Sigmoid colon (tissue), 7 donors: ENCODE measurements at places on chromosomes 4 and X. TPM values are rescaled to one million over a fixed set of nuclear protein-coding genes. Genes with fewer than 3 reads are reported as not detected.

DNA sequence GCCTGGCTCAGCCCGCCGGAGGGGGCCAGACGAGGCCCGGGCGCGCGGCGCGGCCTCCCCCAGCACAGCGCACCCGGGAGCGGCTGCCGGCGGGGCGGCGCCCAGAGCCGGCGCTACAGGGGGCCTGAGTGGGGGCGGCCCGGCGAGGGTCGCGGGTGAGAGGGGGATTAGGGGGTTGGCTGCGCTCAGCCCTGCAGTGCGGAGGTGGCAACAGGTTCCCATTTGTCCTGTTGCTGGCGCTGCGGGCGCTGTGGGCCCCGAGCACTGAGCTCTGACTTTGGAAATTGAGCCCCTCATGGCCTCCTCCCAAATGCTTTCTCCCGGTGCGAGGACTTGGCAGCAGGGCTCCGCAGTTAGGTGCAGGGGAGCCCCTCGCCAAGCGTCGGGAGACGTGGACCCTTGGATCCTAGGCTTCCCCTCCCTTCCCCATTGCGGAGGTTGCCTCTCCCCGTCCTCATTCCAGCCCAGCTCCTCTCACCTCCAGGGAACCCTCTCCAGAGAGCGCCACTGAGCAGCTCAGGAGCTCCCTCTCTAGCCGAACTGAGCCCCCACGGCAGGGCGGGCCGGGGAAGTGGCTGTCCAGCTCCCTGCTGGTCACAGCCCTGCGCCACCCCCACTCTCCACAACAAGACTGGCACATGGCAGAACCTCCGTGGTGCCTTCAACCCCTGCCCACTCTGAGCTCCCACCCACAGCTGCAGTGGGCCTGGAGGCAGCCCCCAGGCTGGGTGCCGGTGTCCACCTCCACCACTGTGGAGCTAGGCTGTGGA, 2.5 kb upstream of the DUSP9 start:
- H3K36me3 ChIP-seq, result no peaks in the 10 kb centered on the region
- peaks cover 57% of the 10 kb centered on the region for H3K27me3 ChIP-seq
- no peak overlapping the region for H3K4me3 ChIP-seq
- peaks cover 36% of the 10 kb centered on the region for H3K4me1 ChIP-seq
- H3K27ac ChIP-seq, result no peak overlapping the region

GRCh38 chr4:7572894-7573293, 138.2 kb upstream of the PSAPL1 start:
- no peak overlapping the region for H3K27ac ChIP-seq
- H3K4me1 ChIP-seq, result no peaks in the 10 kb centered on the region
- no peak for DNase-seq
- H3K27me3 ChIP-seq, result no peaks in the 10 kb centered on the region
- H3K4me3 ChIP-seq, result no peak overlapping the region

DNA sequence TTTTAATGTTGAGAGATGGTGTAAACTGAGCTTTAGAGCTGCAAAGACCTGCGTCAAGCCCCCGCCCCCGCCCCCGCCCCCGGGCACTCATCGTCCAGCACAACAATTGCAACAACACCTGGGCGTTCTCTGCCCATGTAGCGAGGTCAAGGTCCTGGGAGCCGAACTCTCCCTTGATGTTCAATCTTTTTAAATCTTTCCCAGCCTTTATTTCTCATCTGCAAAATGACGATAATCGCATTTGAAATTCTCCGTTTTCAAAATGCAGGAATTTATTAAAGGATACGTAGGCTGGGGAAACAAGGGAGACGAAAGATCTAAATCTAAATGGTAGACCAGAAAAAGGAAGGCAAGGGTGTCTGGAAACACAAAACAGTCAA, 648 bp upstream of the MSMO1 start:
- no peaks in the 10 kb centered on the region for H3K36me3 ChIP-seq
- peak overlapping the region; percentile 42 for H3K4me3 ChIP-seq
- peaks cover 20% of the 10 kb centered on the region for H3K4me1 ChIP-seq
- no peak for DNase-seq

DNA sequence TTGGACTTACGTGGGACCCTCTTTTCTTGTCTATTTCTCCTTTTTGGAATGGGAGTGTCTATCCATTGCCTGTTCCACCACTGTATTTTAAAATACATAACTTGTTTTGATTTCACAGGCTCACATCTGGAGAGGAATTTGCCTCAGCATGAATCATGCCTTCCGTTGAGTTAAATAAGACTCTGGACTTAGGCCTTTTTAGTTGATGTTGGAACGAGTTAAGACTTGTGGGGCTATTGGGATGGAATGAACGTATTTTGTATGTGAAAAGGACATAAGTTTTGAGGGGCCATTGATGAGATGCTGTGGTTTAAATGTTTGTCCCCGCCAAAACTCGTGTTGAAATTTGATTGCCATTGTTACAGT, 66.2 kb downstream of the BEX3 start:
- H3K4me3 ChIP-seq, result no peak overlapping the region
- no peaks in the 10 kb centered on the region for H3K27me3 ChIP-seq
- no peaks in the 10 kb centered on the region for H3K36me3 ChIP-seq
- H3K4me1 ChIP-seq, result no peaks in the 10 kb centered on the region
- H3K27ac ChIP-seq, result no peak overlapping the region
- no peak for DNase-seq

DNA sequence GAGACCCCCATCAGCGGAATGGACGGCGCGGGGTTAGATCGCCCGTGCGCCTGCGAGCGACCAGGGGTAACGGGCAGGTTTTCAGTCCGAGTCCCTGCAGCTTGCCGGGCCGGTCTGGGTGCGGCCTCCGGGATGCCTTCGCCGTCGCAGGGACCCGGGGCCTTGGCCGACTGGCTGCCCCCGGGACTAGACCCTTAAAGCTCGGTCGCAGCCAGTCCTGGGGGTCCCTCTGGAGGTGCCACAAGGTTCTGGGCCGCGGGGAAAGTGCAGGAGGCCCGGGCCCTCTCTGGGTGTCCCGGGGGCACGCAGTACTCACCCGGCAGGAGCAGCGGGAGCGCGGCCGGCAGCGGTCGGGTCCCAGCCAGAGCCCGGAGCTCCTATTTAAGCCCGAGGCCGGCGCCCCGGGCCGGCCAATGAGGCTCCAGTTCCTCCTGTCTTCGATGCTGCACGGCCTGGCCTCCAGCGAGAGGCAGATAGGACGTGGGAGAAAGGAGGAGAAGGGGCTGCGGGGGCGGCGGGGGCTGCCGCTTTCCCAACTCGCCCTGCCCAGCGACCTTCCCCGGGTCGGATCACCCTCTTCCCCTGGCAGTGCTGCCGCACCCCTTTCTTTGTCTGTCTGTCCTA, at the start of gene SPON2:
Gene SPON2 (minus strand): TSS at position 356 of the 624 bp plus-strand sequence.
- H3K27me3 ChIP-seq, result peaks cover 28% of the 10 kb centered on the region
- H3K4me3 ChIP-seq, result peak within 1 kb of the TSS; percentile 33
- H3K27ac ChIP-seq, result peak within 1 kb of the TSS; percentile 75
- peaks cover 28% of the 10 kb centered on the region for H3K4me1 ChIP-seq
- no peaks in the 10 kb centered on the region for H3K36me3 ChIP-seq
- peak; percentile 79 for DNase-seq

DNA sequence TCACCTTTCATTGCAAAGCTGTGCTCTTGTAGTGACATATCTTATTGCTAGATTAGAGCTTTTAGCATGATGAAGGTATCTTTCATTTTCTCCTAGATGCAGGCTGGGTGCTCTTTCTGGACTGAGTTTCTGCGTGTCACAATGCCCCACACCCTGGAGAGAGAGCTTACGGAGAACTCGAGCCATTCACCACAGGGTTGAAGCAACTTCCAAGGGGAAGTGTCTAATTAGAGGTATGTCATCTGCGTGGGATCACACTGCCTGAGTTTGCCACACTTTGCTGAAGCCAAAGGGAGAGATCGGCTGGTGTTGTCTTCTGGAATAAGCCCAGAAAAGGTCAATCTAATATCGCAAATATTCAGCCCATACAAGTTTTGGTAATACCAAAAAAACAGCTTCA, 179.3 kb upstream of the MBNL3 start:
- no peaks in the 10 kb centered on the region for H3K27me3 ChIP-seq
- H3K27ac ChIP-seq, result no peak overlapping the region
- H3K4me3 ChIP-seq, result no peak overlapping the region

DNA sequence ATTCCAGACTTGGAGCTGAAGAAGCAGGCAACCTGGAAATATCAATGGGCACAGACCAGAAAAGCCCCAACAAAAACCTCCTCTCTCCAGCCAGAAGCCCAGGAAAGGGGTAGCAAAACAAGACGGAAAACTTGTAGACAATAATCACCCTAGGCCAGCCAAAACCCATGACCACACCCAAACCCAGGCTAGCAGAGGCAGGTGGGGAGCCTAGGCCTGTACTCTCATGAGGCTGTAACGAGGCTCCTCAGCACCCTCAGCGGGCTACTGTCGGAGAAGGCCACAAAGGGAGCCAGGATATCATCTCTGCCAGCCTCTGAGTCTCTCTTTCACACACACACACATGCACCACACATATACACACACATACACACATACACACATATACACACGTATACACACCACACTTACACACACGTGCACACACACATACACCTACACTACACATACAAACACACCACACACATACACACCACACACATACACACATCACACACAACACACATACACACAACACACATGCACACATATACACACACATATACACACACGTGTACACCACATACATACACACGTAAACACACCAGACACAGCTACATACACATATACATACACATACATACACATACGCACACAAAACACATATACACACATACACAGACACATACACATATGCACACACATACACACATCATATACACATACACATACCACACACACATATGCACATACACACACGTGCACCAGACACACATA, 90.6 kb downstream of the FHDC1 start:
- no peaks in the 10 kb centered on the region for H3K27me3 ChIP-seq
- H3K4me1 ChIP-seq, result no peaks in the 10 kb centered on the region
- H3K4me3 ChIP-seq, result no peak overlapping the region
- H3K27ac ChIP-seq, result no peak overlapping the region
- DNase-seq, result no peak

GRCh38 chrX:47683184-47683828, 24.3 kb upstream of the UXT start:
- no peak for DNase-seq
- no peaks in the 10 kb centered on the region for H3K27me3 ChIP-seq
- H3K36me3 ChIP-seq, result no peaks in the 10 kb centered on the region
- H3K27ac ChIP-seq, result no peak overlapping the region
- no peaks in the 10 kb centered on the region for H3K4me1 ChIP-seq

- H3K4me1 ChIP-seq, result no peaks in the 10 kb centered on the region
- H3K36me3 ChIP-seq, result no peaks in the 10 kb centered on the region
- DNase-seq, result no peak
- no peaks in the 10 kb centered on the region for H3K27me3 ChIP-seq
- H3K27ac ChIP-seq, result no peak overlapping the region
Measured at GRCh38 chrX:150429594-150429993, 66.5 kb downstream of the MAMLD1 start.

GRCh38 chrX:70174754-70175153, 2.5 kb upstream of the DGAT2L6 start:
- no peaks in the 10 kb centered on the region for H3K27me3 ChIP-seq
- no peak for DNase-seq
- no peaks in the 10 kb centered on the region for H3K36me3 ChIP-seq
- H3K27ac ChIP-seq, result no peak overlapping the region
- no peaks in the 10 kb centered on the region for H3K4me1 ChIP-seq
- H3K4me3 ChIP-seq, result no peak overlapping the region

GRCh38 chr4:112302320-112303274, 5.4 kb downstream of the ALPK1 start:
- H3K36me3 ChIP-seq, result no peaks in the 10 kb centered on the region
- no peaks in the 10 kb centered on the region for H3K27me3 ChIP-seq
- no peak for DNase-seq
- peaks cover 12% of the 10 kb centered on the region for H3K4me1 ChIP-seq
- no peak overlapping the region for H3K4me3 ChIP-seq
- H3K27ac ChIP-seq, result no peak overlapping the region

DNA sequence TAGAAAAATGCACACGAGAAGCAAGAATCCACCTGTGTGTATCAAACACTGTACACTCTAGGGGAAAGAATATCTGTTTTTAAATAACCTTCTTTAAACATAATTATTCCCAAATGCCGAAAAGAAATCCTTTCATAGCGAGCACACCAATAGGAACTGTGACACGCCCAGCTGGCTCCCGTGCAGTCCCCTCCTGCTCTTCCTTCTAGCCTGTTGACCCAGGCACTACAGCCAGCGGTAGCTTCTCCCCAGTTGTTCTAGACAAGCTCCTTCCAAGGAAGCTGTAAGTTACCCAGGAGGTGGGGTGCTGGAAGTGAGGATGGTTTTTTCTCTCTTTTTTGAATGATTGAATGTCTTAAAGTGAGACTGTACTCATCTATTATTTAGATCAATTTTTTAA, 19.5 kb upstream of the NOCT start:
- H3K27ac ChIP-seq, result no peak overlapping the region
- H3K4me3 ChIP-seq, result no peak overlapping the region
- peak; percentile 15 for DNase-seq
- no peaks in the 10 kb centered on the region for H3K36me3 ChIP-seq
- H3K4me1 ChIP-seq, result no peaks in the 10 kb centered on the region
- no peaks in the 10 kb centered on the region for H3K27me3 ChIP-seq

- no peaks in the 10 kb centered on the region for H3K36me3 ChIP-seq
- no peak overlapping the region for H3K4me3 ChIP-seq
- H3K4me1 ChIP-seq, result no peaks in the 10 kb centered on the region
- no peaks in the 10 kb centered on the region for H3K27me3 ChIP-seq
Measured at GRCh38 chrX:153450114-153450948, 4.5 kb upstream of the TREX2 start.

- DNase-seq, result no peak
- no peaks in the 10 kb centered on the region for H3K36me3 ChIP-seq
- H3K27me3 ChIP-seq, result peaks cover 61% of the 10 kb centered on the region
- H3K27ac ChIP-seq, result no peak overlapping the region
Measured at GRCh38 chr4:1006856-1007255, 4.6 kb upstream of the FGFRL1 start.

DNA sequence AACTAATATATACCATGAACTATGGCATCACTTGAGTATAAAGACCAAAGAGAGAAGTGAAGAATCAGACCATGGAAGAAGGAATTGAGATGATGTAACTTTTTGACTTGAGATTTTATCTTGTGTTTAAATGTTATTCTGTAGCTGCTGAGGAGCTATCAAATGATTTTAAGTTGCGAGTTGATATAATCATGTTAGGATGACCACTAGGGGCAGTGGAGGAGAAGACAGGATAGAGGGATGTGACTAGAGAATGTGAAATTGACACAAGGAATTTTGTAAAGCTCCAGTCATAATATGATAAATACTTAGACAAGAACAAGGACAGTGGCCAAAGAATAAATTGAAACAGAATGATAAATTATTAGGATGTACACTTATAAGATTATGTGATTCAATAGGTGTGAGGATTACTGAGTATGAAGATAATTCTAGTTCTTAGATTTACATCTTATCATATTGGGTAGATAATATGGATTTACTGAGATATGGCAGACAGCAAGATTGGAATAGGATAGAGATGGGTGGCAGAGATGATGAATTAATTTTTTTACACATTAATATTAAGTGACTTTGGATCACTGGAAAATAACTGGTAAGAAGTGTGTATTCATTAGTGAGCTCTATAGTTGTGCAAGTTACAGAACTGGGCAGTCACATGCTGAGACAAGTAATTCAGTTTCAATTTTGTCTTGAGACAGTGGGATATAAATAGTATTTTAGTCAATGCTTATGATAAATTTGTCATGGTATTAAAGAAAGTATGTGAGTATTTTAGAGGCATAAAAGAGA, 816.0 kb upstream of the PCDH10 start:
- H3K27me3 ChIP-seq, result no peaks in the 10 kb centered on the region
- no peak overlapping the region for H3K27ac ChIP-seq

PNCK gene
- total RNA-seq, result 78.9 TPM

GLRA2 gene
- 1.9 TPM for total RNA-seq

DLG3 gene
- total RNA-seq, result 24.0 TPM

DGKK gene
- not detected for total RNA-seq

OPRPN gene
- total RNA-seq, result not detected

SPIN2A gene
- total RNA-seq, result not detected

H2BW2 gene
- not detected for total RNA-seq

MAGEA11 gene
- not detected for total RNA-seq
